ENCODE measurements at places on chromosomes 3 and 15.

DNA sequence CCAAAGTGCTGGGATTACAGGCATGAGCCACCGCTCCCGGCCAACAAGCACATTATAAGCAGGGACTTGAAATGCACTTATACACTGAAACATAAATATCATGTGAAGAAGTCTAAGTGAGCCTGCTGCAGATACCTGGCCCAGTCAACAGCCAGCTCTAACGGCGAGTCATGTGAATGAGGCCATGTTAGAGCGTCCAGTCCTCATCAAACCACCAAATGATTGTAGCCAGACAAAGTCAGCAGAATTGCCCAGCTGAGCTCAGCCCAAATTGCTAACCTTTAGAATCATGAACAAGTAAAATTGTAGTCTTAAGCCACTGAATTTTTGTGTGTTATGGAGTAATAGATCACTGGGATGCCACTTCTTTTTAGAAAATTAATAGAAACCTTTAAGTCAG is 37.8 kb upstream of the UACA start:
- DNase-seq = no peak

GRCh38 chr3:55283441-55283925 is 203.6 kb downstream of the WNT5A start:
- no peak for DNase-seq

DNA sequence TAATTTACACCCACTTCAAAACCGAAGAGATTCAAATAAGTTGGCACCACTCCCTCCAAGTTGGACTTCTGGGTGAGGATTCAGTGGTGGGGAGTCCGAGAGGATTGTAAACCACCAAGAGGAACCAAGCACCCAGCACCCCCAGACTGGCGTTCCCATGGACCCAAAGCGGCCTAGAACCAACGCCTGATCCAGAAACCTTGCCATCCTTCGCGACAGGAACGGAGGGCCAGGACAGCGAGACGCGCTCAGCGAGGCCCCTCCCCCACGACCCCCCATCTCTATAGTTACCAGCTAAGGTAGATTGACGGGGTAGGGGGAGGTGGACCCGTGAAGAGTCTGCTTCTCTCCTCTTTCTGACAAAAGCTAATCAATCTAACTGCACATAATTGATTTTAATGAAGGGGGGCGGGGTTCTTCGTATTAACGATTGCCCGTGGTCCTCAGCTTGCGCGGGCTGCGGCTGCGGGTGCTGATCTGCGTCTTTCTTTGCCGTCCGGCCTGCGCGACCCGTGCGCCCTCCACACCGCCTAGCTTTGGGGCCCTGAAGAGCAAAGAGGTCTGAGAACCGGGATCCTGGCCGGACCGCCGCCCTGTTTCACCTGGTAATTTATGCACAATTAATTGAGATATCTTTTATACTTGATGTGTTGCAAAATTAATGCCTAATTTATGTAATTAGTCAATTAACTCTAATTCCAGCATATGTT is 10.9 kb upstream of the FOXB1 start:
- no peak for DNase-seq

DNA sequence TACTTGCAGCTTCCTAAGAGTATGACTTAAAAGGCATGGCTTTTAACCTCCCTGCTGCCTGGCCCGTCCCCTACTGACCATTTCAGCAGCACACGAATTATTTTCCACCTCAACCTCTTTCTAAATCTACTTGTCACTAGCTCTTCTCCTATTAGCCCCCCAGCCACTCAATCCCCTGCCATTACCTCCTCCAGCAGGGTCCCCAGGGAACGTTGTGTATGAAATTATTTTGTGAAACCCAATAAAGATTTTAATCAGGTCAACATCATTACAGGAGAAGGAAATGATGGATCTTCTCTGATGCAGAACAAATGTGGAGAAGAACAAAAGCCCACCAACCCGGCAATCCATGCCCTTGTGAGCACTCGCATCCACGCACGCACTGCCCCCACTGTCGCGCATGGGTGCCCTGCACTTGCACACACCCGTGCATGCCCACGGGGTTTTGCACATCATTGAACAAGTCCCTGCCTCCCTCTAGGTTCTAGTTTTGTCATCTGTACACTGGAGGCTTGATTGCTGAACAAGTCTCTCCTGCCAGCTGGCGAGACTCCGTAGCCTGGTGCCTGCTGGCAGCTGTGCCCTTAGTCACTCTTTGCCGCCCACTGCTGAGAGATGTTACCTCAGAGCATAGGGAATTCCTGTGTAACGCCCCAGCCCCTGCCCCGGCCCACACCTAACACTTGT is 51.6 kb downstream of the LINGO1 start:
- DNase-seq = peak; percentile 27

GRCh38 chr15:70487387-70487740 is 276.0 kb downstream of the UACA start:
- DNase-seq = no peak

- DNase-seq = no peak
Observed at GRCh38 chr15:78343276-78344060, 3.3 kb downstream of the CRABP1 start.

- no peak for DNase-seq
Observed at GRCh38 chr3:146507331-146508120, 36.9 kb downstream of the PLSCR1 start.

DNA sequence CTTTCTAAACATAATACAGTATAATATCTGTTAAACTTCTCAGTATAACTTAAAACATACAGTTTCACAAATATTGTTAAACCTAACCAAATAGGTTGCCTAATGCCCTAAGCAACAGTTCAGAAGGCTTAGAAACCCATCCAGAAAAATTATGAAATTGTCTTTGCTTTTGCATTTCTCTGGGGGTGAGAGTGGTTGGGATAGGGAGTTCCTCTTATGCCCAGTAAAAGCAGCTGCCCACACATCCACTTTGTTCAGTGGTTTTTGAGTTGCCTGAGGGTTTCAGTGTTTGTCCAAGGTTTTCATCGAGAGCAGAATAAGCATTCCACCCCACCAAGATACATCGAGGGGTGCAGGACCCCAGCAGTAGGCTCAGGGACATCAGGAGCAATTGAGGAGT is 179.4 kb downstream of the CDIN1 start:
- no peak for DNase-seq

DNA sequence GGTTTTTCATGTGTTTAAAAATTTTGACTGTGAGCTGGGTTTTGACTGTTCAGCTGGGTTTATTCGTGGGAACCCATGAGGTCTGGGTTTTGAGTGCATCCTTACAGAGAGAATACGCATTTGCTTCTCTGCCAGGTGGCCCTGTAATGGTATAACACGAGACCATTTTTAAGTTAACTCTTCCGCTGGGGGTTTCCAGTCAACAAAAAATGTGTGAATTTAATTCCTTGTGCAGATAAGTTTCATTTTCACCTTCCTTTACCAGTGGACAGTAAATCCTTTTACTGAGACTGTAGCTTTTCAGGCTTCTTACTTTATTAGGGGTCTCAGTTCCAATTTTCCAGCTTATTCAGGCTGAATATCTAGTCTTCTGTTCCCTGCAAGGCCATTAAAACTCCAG is 149.6 kb downstream of the OPA1 start:
- no peak for DNase-seq

- no peak for DNase-seq
Observed at GRCh38 chr3:146523531-146523930, 20.9 kb downstream of the PLSCR1 start.

GRCh38 chr3:155065537-155065936 is 14.6 kb upstream of the MME start:
- DNase-seq = no peak

DNA sequence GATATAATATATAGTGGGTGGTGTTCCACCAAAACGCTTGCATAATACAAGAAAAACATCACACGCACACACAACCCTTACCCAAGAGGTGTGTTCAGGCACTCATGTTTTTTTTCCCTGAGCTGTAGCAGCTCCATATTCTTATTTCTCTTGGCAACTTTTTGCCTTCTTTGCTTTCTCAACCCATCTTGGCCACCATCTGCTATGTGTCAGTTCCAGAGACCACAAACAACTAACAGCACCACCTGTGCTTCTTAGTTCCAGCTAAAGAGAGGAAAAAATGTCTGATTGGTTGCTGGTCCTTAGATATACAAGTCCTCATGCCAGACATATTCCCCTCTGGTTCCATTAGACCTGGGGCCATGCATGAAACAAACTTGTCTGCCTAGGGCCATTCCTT is 11.9 kb downstream of the ACTC1 start:
- DNase-seq = no peak

DNA sequence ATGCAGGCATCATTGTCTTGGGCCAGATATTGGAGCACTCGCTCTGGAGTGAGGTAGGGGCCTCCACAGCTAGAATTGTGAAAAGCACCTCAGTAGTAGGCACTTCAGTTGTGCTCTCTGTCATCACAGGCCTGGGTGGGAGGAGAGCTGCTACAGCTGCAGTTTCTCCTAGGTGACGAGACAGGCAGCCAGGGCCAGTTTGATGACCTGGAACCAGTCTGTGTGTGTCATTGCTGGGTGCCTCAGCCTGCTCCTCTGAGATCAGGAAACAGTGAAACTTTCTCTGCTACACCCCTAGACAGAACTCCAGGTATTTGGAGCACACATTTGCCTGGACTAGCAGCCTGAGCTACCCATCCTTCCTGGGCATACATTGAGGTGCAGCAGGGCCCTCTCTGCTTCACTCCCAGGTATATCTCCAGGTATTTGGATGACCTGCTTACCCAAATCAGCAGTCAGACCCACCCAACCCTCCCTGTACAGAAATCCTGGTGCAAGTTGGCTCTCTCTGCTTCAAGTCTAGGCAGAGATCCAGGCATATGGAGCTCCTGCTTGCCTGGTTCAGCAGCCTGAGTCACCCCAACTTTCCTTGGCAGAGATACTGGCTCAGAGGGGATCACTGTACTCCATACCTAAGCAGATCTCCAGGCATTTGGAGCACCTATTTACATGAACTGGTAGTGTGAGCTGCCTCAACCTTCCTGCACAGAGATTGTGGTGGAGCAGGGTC is 54.3 kb upstream of the SGO1 start:
- DNase-seq = no peak

GRCh38 chr15:77676569-77677375 is 44.1 kb upstream of the LINGO1 start:
- DNase-seq = no peak

DNA sequence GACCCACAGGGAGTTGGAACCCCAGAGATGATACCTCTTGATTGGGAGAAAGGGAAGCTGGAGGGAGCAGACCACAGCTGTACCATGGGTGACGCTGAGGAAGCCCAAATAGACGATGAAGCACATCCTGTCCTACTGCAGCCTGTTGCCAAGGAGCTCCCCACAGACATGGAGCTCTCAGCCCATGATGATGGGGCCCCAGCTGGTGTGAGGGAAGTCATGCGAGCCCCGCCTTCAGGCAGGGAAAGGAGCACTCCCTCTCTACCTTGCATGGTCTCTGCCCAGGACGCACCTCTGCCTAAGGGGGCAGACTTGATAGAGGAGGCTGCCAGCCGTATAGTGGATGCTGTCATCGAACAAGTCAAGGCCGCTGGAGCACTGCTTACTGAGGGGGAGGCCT is 201.1 kb downstream of the AKAP13 start:
- no peak for DNase-seq
